Stimulated activated CD8-positive, alpha-beta memory T cell treated with anti-CD3 and anti-CD28 coated beads, Interleukin-15, amount 100 ng/mL, for 1 hour (primary cell): ENCODE measurements at places on chromosomes 16 and 17.

DNA sequence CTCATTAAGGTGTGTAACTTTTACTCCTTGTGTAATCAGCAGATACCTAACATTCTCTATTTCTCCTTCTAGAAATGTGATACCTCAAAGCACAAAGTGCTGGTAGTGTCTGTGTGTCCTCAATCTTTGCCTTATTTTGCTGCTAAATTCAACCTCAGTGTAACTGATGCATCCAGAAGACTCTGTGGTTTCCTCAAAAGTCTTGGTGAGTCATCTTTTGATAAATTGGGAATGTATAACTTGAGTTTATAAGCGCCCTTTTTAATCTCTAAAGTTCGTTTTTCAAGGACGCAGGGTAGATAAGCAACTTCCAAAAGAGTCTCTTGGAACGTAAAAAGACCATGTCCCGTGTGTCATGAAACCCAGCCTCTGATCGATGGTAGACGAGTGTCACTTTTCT lies 10.2 kb downstream of the NARF start:
- DNase-seq: no peak

DNA sequence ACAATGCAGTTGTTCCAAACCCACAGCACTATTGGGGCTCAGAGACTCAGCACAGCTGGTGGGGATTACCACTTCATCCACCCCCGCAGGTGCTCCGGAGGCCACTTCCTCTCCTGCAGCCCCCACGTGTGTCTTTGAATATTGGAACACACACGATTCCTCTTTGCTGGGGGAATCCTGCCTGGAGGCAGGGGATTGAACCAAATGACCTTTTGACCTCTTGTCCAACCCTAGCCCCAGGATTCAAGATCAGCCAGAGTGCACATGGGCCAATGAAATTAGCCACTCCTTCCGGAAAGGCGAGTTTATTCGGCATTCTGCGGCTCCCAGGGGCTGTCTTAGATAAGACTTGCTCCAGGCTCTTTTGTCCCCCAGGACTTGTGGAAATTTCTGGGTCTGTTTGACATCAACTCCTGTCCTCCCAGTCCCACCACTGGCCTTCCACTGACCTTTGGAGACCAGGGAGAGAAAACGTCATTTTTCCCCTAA lies 350.2 kb downstream of the FOXL1 start:
- DNase-seq: no peak

DNA sequence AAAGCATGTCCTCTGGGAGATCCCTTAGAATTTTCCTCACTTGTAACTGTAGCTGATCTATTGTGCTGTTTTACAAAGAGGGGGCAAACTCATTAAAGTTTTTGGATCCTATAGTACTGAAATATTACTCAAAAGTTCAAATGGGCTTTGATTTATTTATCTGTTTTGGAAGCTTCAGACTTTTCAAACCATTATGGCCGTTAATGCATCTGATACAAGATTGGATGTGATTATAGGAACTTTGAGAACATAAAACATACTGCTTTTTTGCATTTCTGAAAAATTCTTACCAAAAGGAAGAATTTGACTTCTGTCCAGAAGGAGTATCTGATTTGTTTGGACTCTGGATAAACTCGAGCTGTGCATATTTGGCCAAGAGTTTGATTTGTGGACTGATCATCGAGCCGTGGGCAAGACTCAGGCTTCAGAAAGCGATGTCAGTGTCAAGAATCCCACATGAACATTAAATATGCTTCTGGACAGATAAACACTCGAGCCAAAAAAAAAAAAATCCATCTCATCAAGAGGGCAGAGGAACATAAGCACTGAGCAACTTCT lies 8.2 kb upstream of the MARCHF10 start:
- DNase-seq: no peak

DNA sequence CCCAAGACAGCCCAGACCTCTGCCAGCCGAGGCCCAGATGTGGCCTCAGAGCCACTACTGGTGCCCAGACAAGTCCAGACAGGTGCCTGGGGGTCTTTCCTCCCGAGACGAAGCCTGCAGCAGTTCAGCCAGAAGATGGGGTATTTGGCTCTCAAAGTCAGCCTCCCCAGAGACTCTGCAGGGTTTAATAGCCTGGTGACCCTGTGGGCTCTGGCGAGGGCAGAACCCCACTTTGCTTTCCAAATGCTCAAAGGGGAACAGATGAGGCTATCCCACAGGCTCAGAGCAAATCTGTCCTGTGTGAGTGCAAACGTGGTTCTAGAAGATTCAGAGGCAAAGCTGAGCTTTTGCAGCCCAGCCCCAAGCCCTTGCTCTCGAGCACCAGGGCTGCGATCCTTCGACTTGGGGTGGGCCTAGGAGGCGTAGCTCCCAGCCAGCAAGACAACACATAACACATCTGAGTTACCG lies 236.0 kb downstream of the MRTFB start:
- no peak for DNase-seq
